T-helper 2 cell treated with Interferon-gamma antibody and Interleukin-4, amounts not matched to agents 100 ng/mL and 5 ng/mL, for 36 hours (primary cell): ENCODE measurements at places on chromosomes 5 and 9. TPM values are rescaled to one million over a fixed set of nuclear protein-coding genes. Genes with fewer than 3 reads are reported as not detected.

The BHMT2 gene
- not detected in 2 replicates for total RNA-seq

The IL5 gene
- 7.3 and 7.7 TPM in 2 replicates for total RNA-seq

The SPATA31D4 gene
- not detected in 2 replicates for total RNA-seq

The CD274 gene
- total RNA-seq: 11.1 and 12.7 TPM in 2 replicates

The BTNL8 gene
- not detected in 2 replicates for total RNA-seq

The CTXN3 gene
- not detected in 2 replicates for total RNA-seq

The FOXD4L3 gene
- total RNA-seq: 0.16 TPM in 1 of 2 replicates, not detected in the other

The NHP2 gene
- total RNA-seq: 161 and 163 TPM in 2 replicates

The ADGRV1 gene
- 0.02 and 0.59 TPM in 2 replicates for total RNA-seq

The PCSK1 gene
- not detected in 2 replicates for total RNA-seq

The FOXD4L4 gene
- 0.09 and 0.23 TPM in 2 replicates for total RNA-seq

The RASA1 gene
- total RNA-seq: 23.3 and 23.9 TPM in 2 replicates

The CCDC192 gene
- total RNA-seq: not detected in 2 replicates

The GRIN3A gene
- total RNA-seq: not detected in 2 replicates

The TLR4 gene
- total RNA-seq: 0.11 and 0.14 TPM in 2 replicates

The PLCXD3 gene
- total RNA-seq: not detected in 2 replicates

The LTC4S gene
- total RNA-seq: 2.3 and 3.1 TPM in 2 replicates

The RAB3C gene
- total RNA-seq: not detected in 2 replicates

The SYK gene
- 0.18 and 0.45 TPM in 2 replicates for total RNA-seq

The PCDHB9 gene
- total RNA-seq: not detected in 2 replicates

The DIPK1B gene
- 1.1 and 1.3 TPM in 2 replicates for total RNA-seq

The CARD6 gene
- total RNA-seq: 4.4 and 5.0 TPM in 2 replicates

The SLC4A9 gene
- total RNA-seq: not detected in 2 replicates

The ROR2 gene
- total RNA-seq: 0.09 and 0.18 TPM in 2 replicates

The CA9 gene
- total RNA-seq: 0.27 and 0.30 TPM in 2 replicates

The ZNF474 gene
- 0.39 TPM in 1 of 2 replicates, not detected in the other for total RNA-seq

The FAM151B gene
- 0.30 and 1.0 TPM in 2 replicates for total RNA-seq

The C9 gene
- total RNA-seq: not detected in 2 replicates

The PCDHB6 gene
- not detected in 2 replicates for total RNA-seq

The PFN3 gene
- not detected in 2 replicates for total RNA-seq

The ENTPD8 gene
- total RNA-seq: not detected in 2 replicates

The SLC22A5 gene
- total RNA-seq: 3.4 and 4.8 TPM in 2 replicates

The CD72 gene
- total RNA-seq: 7.0 and 7.3 TPM in 2 replicates

The NPR3 gene
- not detected in 2 replicates for total RNA-seq

The CCNJL gene
- not detected in 2 replicates for total RNA-seq

The RHOBTB3 gene
- total RNA-seq: 0.41 and 0.59 TPM in 2 replicates

The EIF4E1B gene
- not detected in 2 replicates for total RNA-seq

The LRRC14B gene
- total RNA-seq: not detected in 2 replicates

The GABRA6 gene
- not detected in 2 replicates for total RNA-seq

The GAPT gene
- total RNA-seq: not detected in 2 replicates

The PDE8B gene
- 0.20 and 0.43 TPM in 2 replicates for total RNA-seq

The PRDM9 gene
- total RNA-seq: not detected in 2 replicates

The TAF11L4 gene
- total RNA-seq: not detected in 2 replicates

The TAF11L10 gene
- total RNA-seq: not detected in 2 replicates

The MBLAC2 gene
- total RNA-seq: 6.0 TPM in 2 replicates

The OLFML2A gene
- not detected in 2 replicates for total RNA-seq
